ENCODE measurements at places on chromosomes 6 and 20.

DNA sequence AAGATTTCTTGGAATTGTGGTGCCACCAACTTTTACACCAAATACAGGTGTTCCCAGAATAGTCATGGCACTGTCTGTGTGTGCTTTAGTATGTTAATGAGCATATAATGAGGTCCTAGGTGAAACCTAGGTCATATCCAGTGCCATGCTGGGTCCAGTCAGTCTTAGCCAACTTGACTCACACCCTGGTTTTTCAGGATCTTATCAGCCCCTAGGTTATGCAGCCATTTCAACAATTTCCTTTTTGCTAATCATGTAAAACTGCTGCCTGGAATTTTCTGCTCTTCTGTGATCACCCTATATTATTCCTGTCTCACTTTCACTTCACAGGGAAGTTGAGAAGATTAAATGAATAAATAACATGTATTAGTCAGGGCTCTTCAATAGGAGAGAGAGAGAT, 23.7 kb downstream of the SDHAF4 start:
- DNase-seq: no peak

DNA sequence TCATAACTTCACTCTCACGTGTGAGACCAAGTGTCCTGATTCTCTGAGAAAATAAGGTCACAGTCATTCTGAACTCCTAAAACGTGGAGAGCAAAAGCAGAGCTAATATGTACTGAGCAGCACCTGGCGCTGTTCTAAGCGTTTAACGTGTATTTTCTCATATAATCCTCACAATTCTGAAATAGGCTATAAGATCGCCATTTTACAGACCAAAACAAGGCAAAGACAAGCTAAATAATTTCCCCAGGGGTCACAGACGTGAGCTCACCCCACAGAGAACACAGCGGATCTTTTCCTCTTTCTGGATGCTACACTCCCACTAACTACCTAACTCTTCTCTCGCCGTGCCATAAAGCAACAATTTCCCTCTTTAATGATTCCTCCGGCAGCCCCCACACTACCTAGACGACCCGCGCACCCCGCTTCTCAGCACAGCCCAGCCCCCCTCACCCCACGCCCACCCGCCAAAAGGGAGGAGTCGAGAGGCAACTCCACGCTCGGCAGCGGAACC, 636 bp downstream of the SUPT3H start:
- DNase-seq: no peak

DNA sequence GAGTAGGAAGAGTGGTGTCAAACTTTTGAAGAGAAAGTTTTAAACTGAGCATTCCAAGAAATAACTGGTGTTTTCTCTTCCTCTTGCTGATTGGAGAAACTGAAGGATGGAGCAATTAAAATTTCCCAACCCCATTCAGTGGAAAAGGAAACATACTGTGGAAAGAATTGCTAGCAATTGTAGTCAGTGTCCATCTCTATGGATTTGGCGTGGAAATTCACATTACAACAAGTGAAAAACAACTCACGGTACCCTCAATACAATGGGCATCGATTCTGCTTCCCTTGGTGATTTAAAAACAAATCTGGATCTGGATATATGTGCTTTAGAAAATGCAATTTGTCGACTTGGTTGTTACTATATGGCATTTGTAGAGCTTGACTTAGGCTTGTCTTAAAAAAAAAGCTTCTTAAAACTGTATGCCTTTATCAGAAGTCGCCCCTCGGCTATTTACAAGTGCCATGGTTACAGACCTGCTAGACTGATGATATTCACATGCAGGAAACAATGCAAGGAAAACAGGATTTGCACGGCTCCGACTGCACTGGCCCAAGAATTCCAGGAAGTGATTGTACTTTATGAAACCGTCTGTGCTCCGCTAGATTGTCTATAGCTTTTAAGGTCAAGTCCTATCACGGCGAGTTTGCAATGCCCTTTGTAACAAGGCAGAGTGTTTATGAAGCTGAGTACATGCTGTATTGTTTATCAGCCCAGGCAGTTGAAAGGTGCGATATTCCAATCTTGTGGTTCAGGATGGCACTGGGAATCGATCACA, 131.7 kb upstream of the PHACTR1 start:
- no peak for DNase-seq

- no peak for DNase-seq
Observed at GRCh38 chr6:75800133-75800532, 51.1 kb downstream of the MYO6 start.

DNA sequence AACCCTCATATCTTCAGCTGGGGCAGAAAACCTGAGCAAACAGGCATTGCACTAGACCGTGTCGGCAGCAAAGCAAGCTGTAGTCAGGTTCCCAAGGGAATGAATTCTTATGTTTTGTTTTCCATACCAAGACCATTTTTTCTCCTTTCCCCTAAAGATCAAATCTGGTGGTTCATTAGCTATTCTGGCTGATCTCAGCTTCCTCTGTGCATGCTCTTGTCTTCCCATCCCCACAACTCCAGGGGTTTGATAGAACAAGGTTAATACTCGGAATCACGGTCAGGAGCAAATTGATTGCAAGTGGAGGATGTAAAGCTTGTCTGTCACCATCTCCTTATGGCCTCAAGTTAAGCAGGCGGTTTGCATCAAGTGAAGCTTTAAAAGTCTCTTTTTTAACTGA, 778.8 kb downstream of the KIF16B start:
- no peak for DNase-seq

DNA sequence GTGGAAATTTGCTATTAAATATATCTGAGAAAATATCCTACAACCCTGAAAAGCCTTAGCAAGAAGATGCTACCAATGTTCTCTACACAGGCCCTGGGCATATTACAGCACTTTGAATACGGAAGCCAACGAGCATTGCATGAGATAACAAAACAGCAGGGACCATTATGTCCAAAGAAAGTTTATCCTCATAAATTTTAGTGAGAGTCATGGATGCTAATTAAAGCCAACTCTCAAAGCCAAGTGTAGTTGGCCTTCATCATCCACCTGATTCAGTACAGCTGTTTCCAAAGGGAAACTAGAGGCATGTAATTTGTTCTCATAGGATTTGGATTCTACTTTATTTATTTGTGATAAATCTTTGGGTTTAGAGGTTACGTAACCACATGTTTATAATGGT, 564.8 kb downstream of the RFPL4B start:
- DNase-seq: no peak

- no peak for DNase-seq
Observed at GRCh38 chr6:70107852-70108629, 194.8 kb downstream of the COL9A1 start.

- DNase-seq: no peak
Observed at GRCh38 chr20:50543326-50543725, 33.1 kb downstream of the PTPN1 start.

GRCh38 chr6:41901882-41902519, 6.8 kb upstream of the USP49 start:
- peak; percentile 47 for DNase-seq

DNA sequence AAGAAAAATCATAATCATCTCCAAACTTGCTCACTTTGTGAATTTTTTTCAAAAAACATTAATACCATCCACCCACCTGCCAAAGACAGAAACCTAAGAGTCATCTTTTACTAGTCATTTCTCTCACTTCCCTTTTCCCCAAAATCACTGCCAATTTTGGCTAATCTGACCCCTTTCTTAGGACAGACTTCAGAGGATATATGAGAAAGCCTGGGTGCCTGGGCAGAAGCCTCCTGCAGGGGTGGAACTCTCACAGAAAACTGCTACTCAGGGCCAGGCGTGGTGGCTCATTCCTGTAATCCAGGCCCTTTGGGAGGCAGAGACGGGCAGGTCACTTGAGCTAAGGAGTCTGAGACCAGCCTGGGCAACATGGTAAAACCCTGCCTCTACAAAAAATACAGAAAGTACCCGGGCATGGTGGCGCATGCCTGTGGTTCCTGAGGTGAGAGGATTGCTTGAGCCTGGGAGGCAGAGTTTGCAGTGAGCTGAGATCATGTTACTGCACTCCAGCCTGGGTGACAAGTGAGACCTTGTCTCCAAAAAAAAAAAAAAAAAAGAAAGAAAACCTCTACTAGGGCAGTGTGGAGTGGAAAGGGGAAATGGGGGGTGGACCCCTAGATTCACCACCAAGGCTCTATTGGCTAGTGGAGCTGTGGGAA, 3.8 kb downstream of the DEK start:
- DNase-seq: peak; percentile 84

- DNase-seq: peak; percentile 93
Observed at GRCh38 chr20:20668639-20669038, 43.8 kb downstream of the RALGAPA2 start.

DNA sequence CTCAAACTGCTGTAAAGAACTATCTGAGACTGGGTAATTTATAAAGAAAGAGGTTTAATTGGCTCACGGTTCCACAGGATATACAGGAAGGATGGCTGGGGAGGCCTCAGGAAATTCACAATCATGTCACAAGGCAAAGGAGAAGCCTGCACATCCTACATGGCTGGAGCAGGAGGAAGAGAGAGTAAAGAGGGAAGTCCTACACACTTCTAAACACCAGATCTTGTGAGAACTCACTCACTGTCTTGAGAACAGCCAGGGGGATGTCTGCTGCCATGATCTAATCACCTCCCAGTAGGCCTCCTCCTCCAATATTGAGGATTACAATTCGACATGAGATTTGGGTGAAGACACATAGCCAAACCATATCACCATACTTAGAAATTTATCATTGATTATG, 1307.0 kb upstream of the GJE1 start:
- DNase-seq: peak; percentile 28

GRCh38 chr6:136994782-136995181, 50.0 kb downstream of the IL20RA start:
- no peak for DNase-seq

- no peak for DNase-seq
Observed at GRCh38 chr6:27553123-27553904, 80.4 kb upstream of the ZNF184 start.

- DNase-seq: peak; percentile 98
Observed at GRCh38 chr6:33018904-33019303, 9.5 kb upstream of the HLA-DOA start.

DNA sequence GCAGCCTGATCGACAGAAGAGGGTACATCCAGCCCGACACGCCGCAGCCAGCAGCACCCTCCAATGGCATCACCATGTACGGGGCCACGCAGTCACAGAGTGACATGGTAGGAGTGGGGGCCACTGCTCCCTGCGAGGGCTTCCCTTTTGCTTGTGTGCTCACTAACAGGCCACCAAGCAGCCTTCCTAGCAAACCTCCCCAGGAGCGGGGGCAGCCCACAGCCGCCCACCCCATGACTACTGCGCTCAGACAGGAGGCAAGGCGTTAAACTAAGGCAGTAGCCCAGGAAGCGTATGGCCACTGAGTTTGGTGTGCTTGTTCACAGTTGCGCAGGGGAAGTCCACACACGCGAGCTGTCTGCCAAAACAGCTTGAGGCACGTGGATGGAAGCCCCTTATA, 169.5 kb upstream of the SNX9 start:
- no peak for DNase-seq

- DNase-seq: no peak
Observed at GRCh38 chr20:31844737-31845299, 586 bp downstream of the FOXS1 start.

DNA sequence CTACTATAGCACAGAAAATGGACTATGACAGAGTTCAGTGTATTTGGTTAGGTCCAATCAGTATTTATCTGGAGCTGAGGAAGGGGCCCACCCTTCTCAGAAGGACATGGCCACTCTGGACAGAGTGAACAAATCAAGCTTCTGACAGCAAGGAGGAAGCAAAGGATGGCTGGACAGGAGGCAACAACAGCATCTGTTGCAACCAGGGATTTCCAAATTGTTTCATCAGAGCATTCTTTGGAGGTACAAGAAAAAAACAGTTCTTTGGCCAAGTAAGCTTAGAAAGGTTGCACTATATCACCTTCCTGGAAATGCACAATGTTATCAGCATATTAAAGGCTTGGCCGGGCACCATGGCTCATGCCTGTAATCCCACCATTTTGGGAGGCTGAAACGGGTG, 118.7 kb upstream of the SLC22A16 start:
- peak; percentile 9 for DNase-seq

DNA sequence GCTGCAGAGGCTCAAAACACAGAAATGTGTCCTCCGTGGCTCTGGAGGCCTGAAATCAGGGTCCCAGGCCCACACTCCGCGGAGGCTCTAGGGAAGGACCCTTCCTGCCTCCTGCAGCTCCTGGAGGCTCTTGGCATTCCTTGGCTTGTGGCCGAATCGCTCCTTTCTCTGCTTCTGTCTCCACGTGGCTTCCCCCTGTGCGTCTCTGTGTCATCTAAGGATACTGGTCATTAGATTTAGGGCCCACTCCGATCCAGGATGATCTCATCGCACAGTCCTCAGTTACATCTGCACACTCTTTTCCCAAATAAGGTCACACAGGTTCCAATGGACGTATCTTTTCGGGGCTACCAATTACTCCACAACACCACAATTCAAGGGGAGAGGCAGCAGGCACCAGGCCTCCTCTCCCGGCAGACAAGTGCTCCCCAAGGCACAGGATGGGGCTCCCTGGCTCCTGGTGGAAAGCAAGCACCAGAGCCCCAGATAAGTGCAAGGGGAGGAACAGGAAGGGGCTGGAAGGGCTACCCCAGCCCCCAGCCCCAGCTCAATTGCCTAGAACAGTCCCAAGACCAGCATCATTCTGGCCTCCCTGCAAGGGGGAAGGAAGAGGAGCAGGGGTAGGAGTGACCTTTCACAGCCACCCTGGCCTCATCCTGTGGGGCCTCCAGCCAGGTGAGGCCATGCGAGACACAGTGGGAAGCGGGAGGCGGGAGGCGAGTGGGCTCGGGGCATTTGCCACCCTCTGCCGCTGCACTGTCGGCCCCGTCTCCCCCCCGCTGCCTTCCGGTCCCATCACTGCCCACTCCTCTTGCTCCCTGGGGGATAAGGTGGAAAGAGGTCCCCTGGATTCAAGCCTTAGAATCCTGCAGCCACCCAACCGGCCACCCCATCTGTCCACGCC, 16.3 kb downstream of the NTSR1 start:
- no peak for DNase-seq

DNA sequence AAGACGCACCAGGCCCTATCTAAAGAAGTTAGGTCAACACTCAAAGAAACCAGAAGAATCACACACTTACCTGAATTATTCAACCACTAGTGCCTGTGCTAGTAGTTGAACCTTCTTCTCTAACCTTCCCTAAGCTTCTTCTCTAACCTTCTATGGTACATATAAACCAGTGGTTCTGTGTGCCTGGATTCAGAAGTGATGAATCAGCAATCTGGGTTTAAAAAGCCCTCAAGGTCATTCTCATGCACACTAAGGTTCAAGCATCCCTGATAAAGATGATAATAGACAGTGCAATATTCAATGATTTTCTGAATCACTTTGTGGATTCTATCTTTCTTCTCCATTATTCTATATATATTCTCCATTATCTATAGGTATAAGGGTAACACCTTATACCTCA, 271.4 kb upstream of the TBX18 start:
- no peak for DNase-seq

- no peak for DNase-seq
Observed at GRCh38 chr6:111818539-111819226, 54.6 kb downstream of the FYN start.

GRCh38 chr6:111474106-111474505, 8.9 kb downstream of the REV3L start:
- no peak for DNase-seq

- no peak for DNase-seq
Observed at GRCh38 chr6:133645966-133646740, 242.8 kb upstream of the TCF21 start.
